ENCODE measurements at places on chromosomes 13 and 19.
A peak's percentile ranks its signal among the peaks of the same experiment; 100 is the strongest.

DNA sequence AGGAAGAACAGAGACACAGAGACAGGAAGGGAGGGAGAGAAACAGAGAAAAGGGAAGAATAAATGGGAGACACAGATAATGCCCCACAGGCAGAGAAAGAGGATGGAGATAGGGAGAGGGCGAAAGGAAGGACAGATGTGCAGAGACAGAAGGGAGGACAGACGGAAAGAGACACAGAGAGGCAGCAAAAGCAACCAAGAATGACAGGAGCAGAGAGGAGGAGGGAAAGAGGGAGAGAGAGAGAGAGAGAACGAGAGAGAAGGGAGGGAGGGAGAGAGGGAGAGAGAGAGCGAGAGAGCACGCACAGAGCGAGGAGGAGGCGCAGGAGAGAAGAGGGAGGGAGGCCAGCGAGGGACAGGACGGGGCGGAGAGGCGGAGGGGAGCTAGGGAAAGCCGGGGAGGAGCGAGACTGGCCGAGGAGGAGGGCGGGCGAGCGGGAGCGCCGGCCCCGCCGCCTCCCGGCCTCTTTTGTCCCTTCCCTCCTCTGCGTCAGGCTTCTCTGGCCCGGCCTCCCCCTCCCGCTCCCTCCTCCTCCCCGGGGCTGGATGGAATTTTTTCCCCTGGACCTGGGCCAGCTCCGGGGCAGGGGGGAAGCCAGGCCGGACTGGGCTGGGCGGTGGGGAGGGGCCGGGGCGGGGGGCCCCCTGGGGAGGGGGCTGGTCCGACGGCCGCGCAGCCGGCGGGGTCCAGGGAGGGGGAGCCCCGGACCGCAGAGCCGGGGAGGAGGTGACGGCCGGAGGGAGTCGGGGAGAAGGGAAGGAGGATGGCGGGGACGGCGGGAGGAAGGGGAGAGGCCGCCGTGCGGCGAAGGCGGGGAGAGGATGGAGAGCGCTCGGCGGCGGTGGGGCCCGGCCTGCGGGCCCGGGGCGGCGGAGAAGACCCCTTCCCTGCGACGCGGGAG lies 4.2 kb upstream of the SPACA6 start:
- peak; percentile 99 for DNase-seq

DNA sequence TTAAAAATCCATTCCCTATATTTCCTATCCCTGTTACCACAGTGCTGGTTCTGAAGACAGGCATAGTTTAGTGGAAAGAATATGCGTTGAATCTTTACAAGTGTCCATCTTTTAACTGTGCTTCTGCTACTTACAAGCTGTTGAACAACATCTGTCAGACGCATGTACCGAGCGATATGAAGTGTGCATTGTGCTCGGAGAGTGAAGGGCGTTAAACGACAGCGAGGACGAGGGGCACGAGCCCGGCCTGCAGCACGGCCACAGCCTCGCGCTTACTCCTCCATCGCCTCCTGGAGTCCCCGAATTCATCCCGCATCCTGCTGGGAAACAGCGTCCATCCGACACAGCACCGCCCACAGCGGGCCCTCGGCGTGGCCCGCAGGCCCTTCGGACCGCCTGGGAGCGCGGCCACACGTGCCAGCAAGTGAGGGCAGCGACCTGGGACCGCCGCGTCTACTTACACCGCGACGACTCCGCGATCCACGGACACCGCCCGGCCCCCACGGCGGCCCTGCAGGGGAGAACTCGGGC lies 514 bp downstream of the PCID2 start:
- DNase-seq = peak; percentile 65

GRCh38 chr19:15399234-15399515 lies 19.6 kb upstream of the AKAP8 start:
- no peak for DNase-seq

- DNase-seq = no peak
Measured at GRCh38 chr19:21498651-21499050, 6.8 kb upstream of the ZNF429 start.

DNA sequence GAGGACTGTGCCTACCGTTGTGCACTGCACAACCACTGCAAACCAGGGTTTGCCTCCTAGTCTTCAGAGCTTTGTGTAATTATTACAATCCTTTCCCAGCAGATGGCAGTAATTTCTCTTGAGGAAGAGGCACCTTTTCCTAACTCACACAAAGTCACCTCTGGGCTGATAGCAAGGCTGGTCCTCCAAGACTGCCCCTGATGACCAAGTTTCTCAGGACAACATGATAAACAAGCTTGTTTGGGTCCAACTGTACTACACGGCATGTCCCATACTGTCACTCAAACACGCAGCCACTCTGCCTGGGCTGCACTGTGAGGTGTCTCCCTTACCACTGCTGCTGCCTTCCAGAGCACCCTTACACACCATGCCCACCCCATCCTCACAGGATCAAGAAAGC lies 39.3 kb downstream of the RFXAP start:
- peak; percentile 75 for DNase-seq

DNA sequence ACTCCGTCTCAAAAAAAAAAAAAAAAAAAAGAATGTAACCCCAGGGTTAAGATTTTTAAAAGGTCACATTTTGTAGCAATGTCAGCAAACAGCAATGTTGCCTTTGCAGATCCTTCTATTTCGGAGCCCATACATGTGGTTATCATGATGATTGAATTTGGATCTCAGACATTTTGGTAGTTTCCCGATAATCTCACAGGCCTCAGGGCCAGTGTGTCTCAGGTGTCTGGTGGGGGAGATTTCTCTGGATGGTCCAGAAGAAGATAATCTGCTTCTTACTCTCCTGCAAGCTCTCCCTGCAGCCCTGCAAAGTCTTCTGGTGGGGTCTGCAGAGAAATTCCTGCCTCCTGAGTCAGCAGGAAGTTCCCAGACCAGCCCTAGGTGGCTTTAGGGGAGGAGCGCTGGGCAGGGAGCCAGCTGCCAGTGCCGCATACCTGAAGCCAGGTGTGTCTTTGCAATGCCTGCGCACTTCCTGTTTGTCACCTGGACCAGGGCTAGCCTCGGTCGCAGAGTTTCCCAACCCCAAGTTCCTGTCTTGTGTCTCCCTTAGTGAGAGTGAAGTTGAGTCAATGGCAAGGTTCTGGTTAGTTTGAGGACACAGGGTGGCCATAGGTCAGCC lies 1.4 kb downstream of the SH2D3A start:
- no peak for DNase-seq

- DNase-seq = no peak
Measured at GRCh38 chr13:108272333-108272732, 2.8 kb downstream of the TNFSF13B start.

DNA sequence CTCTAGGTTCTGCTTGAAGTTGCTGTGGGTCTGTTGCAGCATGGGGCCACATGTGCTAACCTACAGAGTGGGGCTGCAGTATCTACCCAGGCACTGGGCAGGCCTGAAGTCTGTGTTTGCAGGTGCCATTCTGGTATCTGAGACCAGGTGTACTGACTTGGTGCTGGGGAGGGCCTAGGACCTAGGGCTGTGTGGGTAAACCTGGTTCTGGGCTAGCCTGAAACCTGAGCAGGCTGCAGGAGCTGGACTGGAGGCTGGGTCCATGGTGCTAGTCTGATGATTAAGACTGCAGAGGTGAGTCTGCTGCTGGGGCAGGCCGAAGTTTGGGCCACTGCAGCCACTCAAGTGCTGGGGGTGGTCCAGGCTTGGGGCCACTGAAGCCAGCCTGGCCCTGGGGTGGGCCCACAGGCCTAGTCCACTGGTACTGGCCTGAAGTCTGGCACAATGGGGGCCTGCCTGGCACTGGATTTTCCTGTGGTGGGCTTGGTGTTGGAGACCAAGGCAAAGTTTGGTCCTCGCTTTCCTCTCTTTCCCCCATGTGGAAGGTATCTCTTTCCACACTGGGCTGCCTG lies 310.6 kb downstream of the NDFIP2 start:
- DNase-seq = no peak

- DNase-seq = no peak
Measured at GRCh38 chr19:3095441-3096191, 1.5 kb downstream of the GNA11 start.

- peak; percentile 59 for DNase-seq
Measured at GRCh38 chr19:1465191-1466016, 13.6 kb downstream of the C19orf25 start.

Measured in cardiac fibroblast (primary cell).